ENCODE measurements at places on chromosomes 6 and 20.
A peak's percentile ranks its signal among the peaks of the same experiment; 100 is the strongest.

GRCh38 chr6:110934381-110934898, 24.1 kb upstream of the GTF3C6 start:
- no peak for DNase-seq

DNA sequence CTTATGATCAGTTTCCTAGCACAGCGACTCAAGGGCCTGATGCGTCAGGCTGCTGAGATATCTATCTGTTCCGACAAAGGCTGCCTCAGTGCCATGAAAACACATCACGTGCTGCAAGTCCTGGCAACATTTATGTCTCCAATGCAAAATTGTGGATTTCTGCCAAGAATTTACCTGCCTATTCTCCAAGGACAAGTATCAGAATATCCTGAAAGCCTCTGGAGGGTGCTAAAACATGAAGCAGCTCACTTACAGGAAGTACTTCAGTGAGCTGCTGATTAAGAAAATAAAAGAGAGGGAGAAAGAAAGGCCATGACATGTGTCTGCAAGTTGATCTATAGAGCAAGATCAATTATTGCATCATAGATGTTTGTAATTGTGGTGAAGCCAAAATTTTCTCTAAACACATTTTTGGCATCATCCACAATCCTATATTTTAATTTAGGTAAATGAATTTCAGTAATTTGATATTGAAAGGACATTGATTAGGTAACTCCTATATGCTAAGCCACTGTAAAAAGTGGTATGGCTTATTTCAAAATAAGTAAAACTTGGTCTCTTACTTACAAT, 25.8 kb upstream of the TPBG start:
- DNase-seq, result no peak

GRCh38 chr20:3350422-3350821, 57.0 kb downstream of the DNAAF9 start:
- no peak for DNase-seq

GRCh38 chr6:153957394-153957793, 81.6 kb upstream of the OPRM1 start:
- no peak for DNase-seq

- DNase-seq, result no peak
Observed at GRCh38 chr20:40361916-40362315, 327.1 kb downstream of the MAFB start.

- no peak for DNase-seq
Observed at GRCh38 chr20:57476084-57476526, 48.8 kb downstream of the CTCFL start.

- DNase-seq, result no peak
Observed at GRCh38 chr20:25317351-25318075, 69.6 kb downstream of the PYGB start.

DNA sequence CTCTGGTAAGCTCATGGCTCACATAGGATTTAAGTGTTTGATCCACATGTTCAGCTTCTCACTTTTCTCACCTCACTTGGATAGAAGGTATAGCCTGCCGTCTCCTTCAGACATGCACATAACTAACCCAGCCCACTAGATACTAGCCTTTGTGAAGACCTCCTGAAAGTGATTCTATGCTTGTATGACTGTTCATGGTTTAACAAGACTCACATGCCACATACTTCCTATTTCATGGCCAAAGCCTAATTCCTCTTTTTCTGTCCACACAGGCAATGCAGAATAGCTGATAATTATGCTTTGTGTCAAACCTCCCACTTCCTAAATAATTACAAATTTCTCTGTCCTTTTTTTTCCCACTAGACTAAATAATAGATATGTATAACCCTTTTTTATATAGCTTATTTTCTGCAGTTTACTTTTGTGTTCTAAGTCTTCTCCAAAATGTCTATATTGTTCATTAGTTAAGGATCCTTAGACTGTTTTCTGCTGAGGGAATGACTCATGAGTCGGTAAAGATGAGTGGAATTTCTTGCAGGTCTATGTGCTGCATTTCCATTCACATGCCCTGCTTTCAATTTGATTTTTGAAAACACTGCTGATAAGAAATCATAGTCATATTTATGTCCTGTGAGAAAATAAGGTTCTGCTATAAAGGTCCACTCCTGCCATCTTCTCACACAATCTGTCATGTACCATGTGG, 43.0 kb downstream of the HDDC2 start:
- DNase-seq, result no peak

DNA sequence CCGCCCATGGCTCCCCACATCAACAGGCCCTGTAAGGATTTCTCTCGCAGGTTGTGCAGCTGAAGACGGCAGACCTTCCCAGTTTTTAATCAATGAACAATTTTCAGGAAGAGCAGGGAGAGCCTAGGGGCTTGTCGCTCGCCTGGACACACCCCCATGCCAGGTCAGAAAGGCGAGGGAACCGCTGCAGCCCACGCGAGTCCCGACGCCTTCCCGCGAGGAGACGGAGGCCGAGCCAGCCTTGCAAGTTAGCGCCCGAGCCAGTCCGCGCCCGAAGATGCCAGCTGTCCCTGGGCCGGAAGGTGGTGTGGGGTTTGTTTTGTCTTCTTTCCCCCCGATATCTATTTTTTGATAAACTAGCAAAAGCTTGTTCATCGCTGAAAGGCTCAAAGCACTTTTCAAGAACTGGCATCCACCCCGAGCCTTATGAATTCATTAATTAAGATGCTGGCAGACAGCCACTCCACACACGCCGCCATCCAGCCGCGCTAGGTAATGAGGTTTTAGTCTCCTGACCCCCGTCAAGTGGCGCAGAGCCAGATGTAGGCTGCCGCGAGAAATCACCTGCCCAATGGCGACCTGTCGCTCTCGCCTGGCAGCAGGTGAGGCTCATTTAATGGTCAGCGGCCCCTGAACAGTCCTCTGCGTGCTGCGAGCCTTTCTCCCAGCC, 6.6 kb downstream of the CCDC167 start:
- DNase-seq, result no peak

- DNase-seq, result no peak
Observed at GRCh38 chr20:43515628-43516027, 8.1 kb downstream of the L3MBTL1 start.

GRCh38 chr6:151451417-151451949, 443 bp downstream of the RMND1 start:
- DNase-seq, result no peak

GRCh38 chr6:41093729-41094128, 21.0 kb downstream of the NFYA start:
- DNase-seq, result no peak

- no peak for DNase-seq
Observed at GRCh38 chr6:41135062-41135832, 18.9 kb downstream of the TREML1 start.

DNA sequence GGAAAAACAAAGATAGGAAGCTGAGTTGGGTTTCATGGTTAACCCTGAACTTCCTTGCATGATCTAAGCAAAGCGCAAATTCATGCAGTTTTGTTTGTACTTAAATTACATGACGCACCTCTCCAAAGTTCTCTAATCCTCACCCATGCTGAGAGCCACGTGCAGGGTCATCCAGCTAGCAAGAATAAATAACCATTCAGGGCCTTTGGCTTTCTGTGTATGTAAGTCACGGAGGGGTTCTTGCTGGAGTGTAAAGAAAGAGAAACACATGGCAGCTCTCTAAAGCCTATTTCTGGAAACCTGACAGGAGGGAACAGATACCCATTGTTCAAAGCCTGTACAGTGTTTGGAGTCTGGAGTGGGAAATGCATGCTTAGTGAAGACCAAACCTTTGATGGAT, 171.7 kb upstream of the CCN2 start:
- DNase-seq, result no peak

GRCh38 chr6:24426729-24427446, 24.2 kb downstream of the MRS2 start:
- DNase-seq, result no peak

DNA sequence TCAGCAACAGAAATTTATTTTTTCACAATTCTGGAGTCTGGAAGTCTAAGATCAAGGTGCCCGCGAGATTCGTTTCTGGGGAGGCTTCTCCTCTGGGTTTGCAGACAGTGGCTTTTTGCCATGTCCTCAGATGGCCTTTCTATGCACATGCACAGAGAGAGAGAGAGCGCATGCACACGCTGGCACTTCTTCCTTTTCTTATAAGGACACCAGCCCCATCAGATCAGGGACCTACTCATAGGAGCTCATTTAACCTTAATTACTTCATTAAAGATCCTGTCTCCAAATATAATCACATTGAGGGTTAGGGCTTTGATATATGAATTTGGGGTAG, 260.7 kb upstream of the PLCB4 start:
- DNase-seq, result no peak

- DNase-seq, result no peak
Observed at GRCh38 chr6:167293590-167294091, 2.5 kb downstream of the UNC93A start.

DNA sequence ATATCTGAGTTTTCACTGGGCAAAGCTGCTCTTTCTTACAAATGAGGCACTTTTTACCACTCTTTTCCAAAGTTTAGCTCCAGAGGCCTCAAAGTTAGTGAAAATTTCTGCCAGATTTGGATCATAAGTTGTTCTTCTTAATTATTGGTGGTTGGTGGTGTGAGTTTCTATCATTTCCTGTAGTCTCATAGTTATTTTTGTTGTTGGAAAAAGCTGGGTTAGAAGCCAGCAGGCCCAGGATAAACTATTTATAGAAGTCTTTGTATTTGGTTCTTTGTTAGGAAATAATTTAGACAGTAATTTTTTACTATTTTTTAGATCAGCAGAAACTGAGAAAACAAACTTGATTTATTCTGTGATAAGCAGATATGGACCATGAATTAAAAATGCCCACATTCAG, 10.6 kb downstream of the PFDN4 start:
- DNase-seq, result no peak

- DNase-seq, result no peak
Observed at GRCh38 chr6:158783167-158783450, 36.1 kb downstream of the EZR start.

DNA sequence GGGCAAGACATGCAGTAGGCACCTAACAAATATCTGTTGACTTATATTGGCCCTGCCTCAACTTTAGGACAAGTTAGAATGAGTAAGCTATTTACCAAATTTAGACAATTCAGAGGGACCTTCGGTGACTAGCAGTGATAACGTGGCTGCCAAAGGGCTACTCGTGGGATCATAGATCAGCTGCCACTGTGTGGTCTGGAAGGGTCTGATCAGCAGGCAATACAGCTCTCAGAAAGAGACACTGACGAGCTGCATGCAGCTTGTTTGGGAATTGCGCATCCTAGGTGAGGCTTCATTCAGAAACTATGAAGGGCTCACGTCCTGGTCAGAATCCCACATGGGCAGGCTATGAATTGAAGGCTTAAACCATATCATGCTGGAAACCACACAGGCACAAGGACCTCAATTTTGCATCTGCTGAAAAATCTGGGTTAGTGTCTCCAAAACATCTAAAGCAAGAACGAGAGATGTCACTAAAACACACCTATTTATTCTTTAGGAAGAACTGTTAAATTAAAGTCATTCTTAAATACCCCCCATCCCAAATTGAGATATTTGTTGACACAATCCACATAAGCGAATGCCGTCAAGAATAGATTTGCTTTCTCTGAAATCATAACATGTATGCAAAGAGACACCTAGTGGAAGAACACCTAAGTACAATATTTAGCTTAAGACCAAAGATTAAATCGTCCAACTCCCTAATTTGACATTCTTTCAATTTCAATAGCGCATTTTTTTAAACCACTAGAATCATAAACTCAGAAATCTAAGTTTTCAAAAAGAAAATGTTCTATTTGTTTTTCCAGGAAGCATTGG, 79.6 kb downstream of the IPCEF1 start:
- no peak for DNase-seq

DNA sequence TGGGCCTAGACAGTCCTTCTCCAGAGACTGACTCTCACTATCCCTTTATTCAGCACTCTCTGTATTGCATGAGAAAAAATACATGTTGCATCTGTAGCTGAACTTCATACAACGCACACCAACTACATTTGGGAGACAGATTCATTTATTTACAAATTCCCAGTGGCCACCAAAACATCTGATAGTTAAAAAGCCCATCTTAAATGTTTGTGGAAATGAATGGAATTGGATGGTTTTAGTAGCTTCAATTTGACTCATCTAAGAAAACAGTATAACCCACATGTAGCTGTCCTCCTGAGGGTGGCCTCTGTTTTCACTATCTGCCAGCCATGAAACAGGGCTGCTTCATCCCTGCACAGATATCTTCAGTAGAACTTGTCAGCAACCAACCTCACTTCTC, 116.3 kb downstream of the PCSK2 start:
- no peak for DNase-seq

DNA sequence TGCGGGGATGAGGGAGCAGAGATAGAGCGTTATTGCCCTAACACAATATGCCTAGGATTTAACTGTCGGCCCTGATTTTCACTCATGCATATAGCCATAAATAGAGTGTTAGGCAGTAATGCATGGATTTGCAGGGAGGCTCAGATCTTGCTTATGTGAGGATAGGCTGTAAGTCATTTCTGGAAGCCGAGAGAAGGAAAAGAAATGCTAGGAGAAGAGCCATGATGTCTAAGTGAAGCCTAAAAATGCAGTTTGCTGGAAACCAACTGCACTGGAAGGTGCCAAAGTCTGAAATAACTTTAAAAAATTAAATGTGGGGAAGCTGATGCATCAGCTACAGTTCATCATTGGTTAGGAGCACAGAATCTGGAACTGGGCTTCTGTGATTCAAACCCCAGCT, 54.3 kb downstream of the ADTRP start:
- no peak for DNase-seq

DNA sequence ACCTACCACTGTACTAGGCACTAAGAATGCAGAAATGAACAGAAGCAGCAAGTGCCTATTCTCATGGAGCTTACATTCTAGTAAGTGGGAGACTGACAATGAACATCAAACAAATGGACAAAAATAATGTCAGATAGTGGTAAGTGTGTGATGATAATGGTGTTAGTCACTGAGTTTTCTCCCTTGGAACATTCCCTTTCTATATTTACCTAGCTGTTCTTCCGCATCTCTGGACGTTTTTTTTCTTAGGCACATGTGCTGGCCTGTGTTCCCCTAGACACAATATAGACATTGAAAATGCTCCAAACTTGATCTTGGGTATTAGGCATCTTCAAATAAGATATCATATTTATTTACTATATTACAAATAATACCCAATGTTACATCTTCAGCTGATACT, 218.1 kb upstream of the GJE1 start:
- no peak for DNase-seq

DNA sequence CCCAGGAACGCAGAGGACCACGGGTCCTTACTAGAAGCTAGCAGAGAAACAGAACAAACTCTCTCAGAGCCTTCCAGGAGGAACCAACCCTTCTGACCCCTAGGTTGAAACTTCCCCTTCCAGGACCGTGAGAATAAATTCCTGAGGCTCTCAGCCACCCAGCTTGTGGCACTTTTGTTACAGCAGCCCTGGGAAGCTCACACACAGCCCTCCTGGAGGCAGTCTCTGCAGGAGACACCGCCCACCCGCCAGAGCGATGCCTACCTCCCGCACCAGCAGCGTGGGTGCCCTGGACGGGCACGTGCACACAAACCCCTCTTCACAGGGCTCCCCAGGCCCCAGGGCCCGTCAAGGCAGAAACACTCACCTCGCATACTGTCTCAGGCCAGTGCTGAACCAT, 4.2 kb downstream of the RNASET2 start:
- DNase-seq, result peak; percentile 44

DNA sequence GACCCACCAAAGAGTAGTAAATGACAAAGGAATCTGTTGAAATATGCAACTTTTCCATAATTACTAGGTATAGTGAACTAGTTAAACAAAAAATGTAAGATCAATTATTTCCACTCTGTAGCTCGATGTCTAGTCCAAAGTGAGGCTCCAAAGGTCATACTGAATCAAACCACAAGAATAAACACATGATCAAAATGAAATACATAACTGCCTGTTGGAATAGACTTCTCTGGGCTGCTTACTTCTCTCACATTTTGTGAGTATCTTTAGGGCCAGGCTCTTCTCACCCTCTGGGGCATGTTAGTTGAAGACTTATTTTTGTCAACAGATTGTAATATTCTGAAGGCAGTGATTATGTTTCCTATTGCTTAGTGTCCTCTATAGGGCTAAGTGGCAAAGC, 103.7 kb upstream of the TMEM170B start:
- DNase-seq, result no peak
